ENCODE measurements at places on chromosomes 12 and 14.
A peak's percentile ranks its signal among the peaks of the same experiment; 100 is the strongest.

- no peak for DNase-seq
These were observed 720.1 kb upstream of the TMEM132C start for GRCh38 chr12:127546721-127547505.

DNA sequence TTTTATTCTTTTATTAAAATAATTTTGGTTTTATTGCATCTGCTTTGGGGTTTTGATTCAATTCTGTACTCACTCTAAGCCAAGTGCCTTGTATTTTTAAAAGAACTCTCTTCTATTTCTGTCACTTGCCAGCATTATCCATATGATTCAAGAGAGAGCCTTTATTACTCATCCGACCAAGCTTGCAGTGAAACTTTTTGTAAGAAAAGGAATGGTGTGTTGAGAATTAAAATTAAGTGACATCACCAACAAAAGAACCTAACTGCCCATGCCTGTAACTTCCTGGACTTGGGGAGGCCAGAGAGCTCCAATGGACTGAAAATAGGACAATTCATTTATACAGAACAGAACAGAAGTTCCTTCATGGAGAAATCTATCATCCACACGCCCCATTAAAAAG lies 52.1 kb downstream of the GALNT4 start:
- no peak for DNase-seq

DNA sequence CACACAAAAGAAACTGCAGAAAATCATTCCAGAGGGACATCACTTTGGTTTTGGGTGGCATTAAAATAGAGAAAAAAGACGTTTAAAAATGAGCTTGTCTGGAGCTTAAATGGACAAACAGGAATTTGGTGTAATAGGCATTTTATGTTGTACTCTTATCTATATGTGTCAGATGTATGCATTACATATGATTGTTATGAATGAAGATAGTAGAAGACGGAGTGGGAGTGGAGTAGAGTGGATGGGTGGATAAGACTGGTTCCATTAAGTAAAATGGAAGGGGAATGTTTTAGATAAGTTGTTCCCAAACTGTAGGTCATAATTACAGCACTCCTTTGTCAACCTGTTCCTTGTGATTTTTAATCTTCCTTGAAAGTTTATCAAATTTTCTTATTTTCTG lies 1.9 kb downstream of the CCDC91 start:
- DNase-seq: no peak

DNA sequence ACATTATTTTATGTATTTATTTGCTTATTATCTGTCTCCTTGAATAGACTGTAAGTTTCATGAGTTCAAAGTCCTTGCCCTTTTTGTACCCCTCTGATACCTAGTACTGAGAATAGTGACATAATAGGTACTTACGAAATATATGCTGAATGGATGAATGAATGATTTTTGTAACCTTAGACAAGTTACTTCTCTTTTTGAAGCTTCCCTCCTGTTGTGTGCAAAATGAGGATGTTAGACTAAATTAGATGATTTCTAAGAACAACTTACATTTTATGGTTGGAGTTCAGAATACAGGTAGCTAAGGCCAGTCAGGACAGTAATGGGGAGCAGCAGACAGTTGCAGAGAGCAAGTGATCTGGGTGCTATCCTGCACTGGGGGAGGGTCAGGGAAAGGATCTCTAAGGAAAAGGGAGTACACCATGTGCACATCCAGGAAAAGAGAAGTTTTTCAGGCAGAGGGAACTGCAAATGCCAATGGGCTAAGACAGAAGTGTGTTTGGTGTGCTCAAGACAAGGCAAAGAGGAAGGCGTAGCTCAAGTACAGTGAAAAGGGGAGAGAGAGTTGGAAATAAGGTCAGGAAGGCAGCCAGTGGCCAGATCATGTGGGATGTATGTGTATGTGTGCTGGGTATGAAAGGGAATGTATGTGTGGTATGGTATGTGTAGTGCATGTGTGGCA lies 59.4 kb upstream of the AMIGO2 start:
- no peak for DNase-seq

- peak; percentile 56 for DNase-seq
These were observed 3.4 kb downstream of the GPR84 start for GRCh38 chr12:54360717-54361456.

DNA sequence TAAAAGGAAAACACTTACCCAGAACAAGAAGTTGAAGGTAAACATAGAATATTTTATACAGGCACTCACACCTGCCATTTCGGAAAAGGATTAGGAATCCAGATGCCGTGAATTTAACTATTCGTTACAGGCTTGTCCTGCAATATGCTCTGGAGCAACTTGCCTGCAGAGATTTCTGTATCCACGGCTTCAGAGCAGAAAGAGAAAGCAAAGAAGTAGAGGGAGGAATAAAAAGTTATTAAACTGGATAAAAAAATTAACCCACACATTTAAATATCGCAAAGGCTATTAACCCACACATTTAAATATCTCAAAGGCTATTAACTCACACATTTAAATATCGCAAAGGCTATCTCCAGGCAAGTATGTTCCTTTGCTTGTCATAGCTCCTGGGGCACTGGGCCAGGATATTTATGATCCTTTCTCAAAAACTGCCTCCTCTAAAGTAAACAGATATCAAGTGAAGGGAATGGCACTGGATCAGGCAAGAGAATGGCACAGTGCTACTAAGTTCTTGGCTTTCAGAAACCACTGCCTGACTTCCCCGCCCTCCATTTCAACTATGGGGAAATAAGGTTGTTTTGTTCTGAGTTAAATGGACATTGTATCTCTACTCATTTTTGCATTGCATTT lies at the start of gene TSPAN8:
TSPAN8 (minus strand) TSS at position 399 of the 633 bp plus-strand sequence; CDS start at position 78, 321 bp downstream.
- no peak for DNase-seq

DNA sequence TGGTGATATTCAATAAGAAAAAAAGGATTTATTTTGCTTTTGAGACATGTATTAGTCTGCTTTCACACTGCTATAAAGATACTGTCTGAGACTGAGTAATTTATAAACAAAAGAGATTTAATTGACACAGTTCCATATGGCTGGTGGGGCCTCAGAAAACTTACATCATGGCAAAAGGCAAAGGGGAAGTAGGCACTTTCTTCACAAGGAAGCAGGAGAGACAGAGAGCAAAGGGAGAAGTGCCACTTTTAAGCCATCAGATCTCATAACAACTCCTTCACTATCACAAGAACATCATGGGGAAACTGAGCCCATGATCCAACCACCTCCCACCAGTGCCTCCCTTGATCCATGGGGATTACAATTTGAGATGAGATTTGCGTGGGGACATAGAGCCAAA lies 43.9 kb downstream of the BHLHE41 start:
- DNase-seq: no peak

GRCh38 chr14:98897605-98898309 lies 374.2 kb downstream of the BCL11B start:
- DNase-seq: no peak

DNA sequence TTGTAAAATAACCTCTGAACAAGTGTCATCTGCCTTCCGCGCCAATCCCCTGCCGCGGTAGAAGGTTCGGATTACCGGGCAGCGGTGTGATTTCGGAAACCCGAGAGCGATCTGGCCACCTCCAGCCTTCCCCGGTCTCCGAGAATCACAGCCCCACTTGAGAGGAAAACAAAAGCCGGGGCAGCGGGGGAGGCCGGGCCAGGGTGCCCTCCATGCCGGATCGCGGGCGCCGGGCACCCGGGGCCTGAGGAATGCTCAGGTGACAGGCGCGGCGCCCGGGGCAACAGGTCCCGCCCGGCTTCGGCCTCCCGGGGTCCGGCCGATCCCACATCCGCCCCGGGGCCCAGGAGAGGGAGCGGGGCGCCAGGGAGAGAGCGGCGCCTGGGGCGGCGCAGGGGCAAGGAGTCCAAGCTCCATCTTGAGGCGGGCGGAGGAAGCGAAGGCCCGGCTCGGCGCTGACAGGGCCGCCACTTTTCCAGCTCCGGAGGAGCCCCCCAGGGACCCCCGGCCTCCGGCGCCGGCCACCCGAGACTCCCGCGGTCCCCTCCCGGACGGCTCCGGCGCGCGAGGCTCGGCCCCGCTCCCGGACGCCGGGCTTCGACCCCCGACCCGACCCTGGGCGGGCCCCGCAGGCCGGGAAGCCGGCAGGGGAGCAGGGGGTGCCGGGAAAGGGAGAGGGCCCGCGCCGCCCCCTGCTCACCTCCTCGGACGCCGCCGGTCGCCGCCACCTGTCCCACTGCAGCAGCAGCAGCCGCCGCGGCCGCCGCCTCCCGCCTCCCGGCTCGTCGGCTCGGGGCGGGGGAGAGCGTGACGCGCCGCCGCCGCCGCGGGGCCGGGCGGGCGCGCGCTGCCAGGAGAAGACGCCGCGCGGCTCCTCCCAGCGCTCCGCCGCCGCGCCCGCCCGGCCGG lies at the start of gene CLIP1:
CLIP1 (minus strand) TSS at position 849 of the 909 bp plus-strand sequence. CDS start 42,217 bp downstream, outside the sequence.
- DNase-seq: peak; percentile 63

DNA sequence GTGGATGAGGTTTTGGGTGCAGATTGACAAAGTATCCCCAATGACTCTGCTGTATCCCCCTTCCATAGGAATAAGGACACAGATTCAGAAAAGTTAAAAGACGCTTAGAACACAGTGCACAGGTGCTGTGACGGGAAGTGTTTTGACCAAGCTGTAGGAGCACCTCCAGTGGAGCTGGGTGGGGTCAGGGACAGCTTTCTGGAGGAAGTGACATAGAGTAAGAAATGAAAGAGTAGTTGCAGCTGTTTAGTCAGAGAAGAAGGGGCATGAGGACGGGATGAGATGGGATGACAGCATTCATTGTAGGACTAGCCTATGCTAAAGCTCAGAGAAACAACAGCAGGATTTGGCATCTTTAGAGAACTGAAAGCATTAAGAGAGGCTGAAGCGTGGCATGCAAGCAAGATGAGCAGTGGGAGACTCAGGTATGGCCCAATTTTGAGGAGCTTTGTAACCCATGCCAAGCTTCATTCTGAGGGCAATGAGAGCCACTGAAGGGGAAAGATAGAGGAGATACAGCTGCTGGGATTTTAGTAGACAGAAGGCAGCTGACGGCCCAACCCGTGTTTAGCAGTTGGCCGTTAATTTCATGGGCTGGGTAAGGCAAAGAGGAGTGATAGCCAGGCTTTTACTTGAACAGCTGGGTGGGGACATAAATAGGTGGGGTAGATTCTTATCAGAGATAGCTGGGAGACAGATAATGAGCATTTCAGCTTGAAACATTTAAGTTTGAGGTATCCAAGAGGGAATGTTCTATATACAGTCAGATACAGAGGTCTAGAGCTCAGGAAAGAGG lies 131.8 kb upstream of the KRAS start:
- no peak for DNase-seq

GRCh38 chr14:74552623-74553022 lies 59.1 kb downstream of the ISCA2 start:
- DNase-seq: no peak

- peak; percentile 40 for DNase-seq
These were observed 851 bp downstream of the HSP90B1 start for GRCh38 chr12:103930787-103931735.

DNA sequence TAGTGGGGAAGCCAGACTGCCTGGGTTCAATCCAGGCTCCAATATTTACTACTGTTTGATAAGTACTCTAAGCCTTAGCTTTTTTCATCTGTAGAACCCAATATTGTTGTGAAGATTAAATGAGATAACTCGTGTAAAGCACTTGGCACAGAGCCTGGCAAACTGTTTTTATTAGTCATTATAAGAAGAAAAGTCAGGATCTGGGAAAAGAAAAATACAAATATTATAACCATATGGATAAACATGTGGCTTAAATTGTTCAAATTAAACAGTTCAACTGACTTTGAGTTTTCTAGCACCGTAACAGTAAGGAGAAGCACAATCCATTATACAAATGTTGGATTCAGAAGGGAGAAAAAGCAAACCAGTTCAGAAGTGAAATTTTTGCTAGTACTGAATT lies 22.0 kb upstream of the CDK17 start:
- DNase-seq: no peak

DNA sequence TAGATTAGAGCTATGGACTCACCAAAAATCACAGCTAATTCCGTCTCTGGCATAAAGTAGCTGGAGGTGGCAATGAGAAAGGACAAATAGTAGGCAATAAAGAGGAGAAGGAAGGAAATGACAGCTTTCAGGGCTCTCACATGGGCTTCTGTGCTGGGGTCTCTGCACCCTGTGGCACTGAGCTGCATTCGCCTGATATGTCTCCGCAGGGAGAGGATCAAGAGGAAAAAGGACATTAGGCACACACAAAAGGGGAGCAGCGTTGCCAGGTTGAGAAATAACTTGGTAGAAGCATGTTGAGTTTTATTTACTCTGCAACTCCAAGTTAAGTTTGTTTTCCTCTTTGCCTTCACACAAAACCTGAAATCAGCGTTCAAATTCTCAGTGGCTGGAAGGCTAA lies 686 bp downstream of the TAS2R7 start:
- DNase-seq: no peak

GRCh38 chr12:15037091-15037687 lies 64.3 kb downstream of the PDE6H start:
- DNase-seq: no peak

DNA sequence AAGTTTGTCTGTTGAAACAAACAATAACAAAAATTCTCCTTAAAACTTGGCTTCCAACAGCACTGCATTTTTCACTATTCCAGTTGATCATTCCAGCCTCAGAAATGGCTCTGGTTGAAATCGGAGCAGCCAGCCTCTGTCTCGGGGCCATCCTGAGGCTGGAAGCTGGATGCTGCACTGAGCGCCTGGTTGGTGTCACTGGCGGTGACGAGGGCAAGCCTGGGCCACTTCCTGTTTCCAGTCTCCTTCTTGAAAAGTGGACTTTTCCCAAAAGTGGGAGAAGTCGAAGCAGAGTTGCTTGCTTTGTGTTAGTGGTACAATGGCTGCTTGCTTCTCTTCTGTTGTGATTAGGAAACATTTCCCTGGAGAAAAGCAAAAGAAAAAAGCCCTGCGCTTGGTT lies 48.7 kb downstream of the CCDC92 start:
- no peak for DNase-seq

DNA sequence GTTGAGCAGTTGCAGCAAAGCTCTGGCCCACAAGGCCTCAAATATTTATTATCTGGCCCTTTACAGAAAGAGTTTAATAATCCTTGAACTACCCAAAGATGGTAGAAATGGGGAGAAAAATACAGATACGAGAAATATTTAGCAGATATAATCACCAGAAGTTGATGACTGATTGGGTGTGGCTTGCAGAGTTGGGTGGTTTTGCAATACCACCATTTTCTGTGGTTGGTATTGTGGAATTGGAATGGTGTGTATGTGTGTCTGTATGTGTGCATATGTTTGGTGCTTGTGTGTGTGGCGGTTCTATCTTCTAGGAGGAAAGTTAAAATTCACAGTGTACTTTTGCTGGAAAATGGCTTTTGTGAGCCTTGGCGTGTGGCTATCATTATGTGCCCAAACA lies 85.4 kb upstream of the MANSC4 start:
- no peak for DNase-seq

All from stimulated activated CD4-positive, alpha-beta T cell treated with anti-CD3 and anti-CD28 coated beads, Interleukin-12 subunit alpha, Interleukin-12 subunit beta, amount 100 ng/mL, for 4 hours (primary cell).